ENCODE measurements at places on chromosomes 6 and 20.

GRCh38 chr6:37776566-37776965 is 43.0 kb upstream of the ZFAND3 start:
- DNase-seq = no peak

GRCh38 chr6:135021310-135022049 is 33.1 kb downstream of the HBS1L start:
- no peak for DNase-seq

DNA sequence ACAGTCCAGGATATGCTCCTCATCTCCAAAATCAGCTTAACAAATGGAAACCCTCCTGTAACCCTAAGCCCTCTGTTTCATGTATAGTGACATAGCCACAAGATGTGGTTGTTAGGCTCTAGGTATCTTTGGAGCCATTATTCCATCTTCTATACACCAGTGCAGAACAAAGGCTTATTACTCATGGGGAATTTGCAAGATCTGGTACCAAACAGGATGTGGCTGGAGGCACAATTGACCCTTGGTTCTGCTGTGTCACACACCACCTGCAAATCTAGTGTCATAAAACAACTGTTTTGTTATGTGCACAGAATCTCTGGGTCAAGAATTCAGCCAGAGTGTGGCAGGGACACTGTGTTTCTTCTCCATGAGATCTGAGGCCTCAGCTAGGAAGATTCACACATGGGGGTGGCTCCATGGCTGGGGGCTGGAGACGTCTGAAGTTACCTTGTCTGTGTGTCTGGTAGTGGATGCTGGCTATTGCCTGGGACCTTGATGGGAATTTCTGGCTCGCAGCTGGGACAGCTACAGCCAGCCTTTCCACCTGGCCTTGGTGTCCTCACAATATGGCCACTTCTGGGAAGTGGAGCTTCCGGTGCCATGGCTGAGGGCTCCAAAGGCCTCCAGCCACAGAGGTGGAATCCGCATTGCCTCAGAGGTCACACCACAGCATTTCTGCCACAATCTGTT is 369.9 kb downstream of the CDH26 start:
- DNase-seq = no peak

DNA sequence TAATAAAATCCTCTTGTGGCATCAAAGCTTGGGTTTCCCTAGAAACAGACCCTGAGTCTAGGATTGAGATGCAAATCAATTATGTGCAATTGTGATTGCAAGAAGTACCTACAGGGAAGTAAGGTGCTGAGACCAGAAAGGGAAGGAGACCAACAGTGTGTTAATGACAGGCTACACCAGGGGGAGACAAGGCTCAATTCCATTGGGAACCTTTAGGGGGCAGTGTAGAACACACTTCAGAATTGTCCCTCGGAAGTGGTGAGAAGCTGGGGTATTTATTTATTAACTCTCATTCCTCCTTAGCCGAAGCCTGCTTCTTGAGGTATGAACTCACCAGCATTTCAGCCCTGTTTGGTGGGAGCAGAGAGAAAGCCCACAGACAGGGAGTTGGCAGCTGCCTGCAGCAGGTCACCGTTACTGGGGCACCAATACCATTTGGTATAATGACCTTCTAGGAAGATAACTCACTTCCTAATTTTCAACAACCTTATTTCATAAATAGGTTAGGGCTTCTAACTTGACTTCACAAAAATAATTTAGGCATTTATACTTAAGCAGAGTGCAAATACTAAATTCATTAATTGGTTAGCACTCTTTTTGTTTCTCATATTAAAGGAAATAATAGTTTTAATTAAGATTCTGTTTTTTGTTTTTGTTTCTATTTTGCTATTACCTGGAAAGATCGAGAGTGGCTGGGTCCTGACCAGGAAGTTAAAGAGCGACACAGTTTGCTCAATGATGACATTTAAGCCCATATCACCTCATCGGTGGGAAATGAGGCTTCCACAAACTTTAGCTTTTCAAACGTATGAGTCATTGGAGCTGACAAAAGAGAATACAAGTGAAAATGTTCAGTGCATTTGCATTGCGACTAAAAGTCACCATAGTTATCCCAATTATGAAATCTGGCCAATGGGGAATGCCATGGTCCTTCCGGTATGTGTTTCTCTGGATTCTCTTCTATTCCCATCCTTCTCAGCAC is 94.8 kb downstream of the BTBD3 start:
- peak; percentile 11 for DNase-seq

DNA sequence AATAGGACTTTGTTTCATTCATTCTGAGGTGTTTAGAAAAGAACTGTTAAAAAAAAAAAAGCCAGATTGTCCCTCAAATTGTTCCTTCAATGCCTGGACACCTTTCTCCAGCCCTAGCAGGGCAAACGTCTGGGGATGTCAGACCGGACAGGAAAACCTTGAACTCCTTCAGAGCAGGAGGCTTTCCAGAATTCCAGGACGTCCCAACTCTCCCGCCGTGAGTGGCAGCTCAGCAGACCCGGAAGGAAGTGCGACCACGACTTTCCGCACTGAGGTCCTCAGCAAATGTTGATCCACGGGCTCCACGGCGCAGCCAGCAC is 139.1 kb downstream of the DLL1 start:
- DNase-seq = no peak

- no peak for DNase-seq
Observed at GRCh38 chr6:34671801-34672656, 24.5 kb downstream of the ILRUN start.

DNA sequence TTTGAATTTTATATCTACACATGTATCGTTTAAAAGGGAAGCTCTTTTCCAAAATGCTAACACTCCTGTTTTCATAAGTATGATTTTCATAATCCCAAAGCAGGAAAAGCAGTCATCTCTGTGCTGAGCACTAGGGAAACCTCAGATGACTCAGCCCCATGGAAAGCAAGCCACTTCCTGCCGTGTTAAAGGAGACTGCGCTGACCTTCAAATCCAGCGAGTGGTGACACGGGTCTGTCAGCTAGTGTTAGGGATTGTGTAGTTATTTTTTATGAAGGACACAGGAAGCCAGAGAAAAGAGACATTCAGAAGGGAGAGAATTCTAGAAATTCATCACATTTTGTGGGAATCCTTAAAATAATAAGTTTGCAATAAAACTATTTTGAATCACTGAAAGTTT is 57.0 kb upstream of the CD93 start:
- no peak for DNase-seq

DNA sequence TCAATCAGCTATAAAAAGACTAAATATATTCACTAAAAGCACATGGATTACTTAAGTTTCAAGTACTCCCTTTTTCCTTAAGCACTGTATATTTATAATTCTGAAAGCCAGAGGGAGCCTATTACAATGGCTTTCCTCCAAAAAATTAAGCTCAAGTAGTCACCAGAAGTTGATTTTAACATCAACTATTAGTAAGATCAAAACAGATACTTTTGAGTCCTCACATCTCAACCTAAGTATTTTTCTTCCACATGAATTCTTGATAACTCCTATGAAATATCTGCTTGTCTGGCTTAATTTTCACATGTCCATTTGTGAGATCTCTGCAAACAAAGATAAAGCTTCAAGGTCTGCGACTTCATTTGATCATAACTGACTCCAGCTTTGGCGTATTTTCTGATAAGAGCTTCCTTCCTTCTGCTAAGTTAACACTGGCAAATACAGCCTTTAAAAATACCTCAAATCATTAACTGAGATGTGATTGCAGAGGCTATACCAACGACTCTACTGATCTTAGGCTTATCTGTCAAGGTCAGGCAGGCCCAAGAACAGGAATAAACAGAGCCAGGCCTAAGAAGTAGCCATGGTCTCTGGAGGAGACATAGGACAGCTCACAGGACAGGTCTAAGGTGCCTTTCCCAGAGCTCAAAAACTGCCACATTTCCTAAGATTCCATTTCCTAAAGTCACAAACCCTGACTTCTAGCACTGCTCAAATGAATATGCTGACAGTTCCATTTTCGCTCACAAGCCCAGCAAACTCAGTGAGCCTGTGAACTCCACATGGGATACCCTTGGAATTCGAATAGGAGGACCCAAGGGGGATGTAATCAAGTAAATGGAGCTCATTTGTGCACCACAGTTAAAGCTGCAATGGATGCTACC is 10.0 kb downstream of the SNX5 start:
- DNase-seq = no peak

DNA sequence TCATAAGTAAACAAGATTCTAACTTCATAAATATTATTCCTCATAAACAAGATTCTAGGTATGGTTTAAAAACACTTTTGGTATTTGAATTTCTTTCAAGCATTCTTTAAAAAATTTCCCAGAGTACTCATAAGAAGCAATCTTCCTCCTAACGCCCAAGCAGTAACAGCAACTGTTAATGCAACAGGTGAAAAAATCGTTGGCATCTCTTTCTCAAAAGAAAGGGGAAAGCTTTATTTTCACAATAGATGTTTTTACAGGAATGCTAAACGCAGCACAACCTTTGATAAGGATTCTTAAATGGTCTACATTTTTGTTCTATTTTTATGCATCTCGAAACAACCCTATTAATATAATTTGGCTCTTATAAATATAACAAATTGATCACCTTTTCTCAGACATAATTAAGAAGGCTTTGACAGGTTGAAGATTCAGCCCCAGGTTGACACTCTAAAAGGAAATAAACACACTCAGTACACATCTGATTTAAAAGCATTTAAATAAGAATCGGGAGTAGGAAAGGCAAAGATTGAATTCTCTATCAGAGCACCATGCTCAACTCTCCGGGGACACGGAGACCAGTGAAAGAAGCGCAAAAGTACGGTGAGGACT is 634 bp downstream of the AHI1 start:
- DNase-seq = no peak
